ENCODE measurements at places on chromosomes 16 and 17. TPM values are rescaled to one million over a fixed set of nuclear protein-coding genes. Genes with fewer than 3 reads are reported as not detected.

- H3K4me3 ChIP-seq: no peak overlapping the region
- H3K36me3 ChIP-seq: no peaks in the 10 kb centered on the region
- no peak overlapping the region for H3K27ac ChIP-seq
- no peak for DNase-seq
Measured at GRCh38 chr17:75661531-75661930, 5.4 kb downstream of the RECQL5 start.

MRPL12 gene
- total RNA-seq: 26.1 TPM

TACO1 gene
- 14.0 TPM for total RNA-seq

PIK3R6 gene
- 2.4 TPM for total RNA-seq

Data from tibial nerve (tissue), 4 donors.